ENCODE measurements at places on chromosomes 1 and 21. TPM values are rescaled to one million over a fixed set of nuclear protein-coding genes. Genes with fewer than 3 reads are reported as not detected.

- no peak for DNase-seq
Observed at GRCh38 chr1:115343200-115343737, 5.2 kb upstream of the NGF start.

GRCh38 chr1:162905174-162906158 is 44.5 kb upstream of the CCDC190 start:
- no peak for DNase-seq

- DNase-seq, result no peak
Observed at GRCh38 chr1:183129921-183130690, 56.0 kb upstream of the LAMC2 start.

- DNase-seq, result no peak
Observed at GRCh38 chr1:230379462-230379861, 46.7 kb downstream of the PGBD5 start.

DNA sequence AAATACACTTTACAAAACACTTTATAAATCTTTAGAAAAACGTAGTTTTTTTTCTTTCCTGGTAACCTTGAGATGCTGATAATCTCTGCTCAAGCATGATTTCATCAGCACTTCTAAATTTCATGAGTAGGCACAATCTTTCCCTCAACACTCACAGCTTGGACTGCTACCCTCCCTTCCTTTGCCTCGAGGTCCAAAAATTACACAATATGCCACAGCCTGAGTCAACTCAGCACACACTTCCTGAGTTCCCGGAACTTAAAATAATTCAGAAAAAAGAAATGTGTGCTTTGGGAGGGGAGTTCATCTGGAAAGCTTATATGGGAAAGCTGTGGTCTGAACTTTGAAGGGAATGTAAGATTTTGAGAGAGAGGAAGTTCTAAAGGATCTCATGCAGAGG is 5.9 kb downstream of the CLCA2 start:
- DNase-seq, result peak; percentile 36

DNA sequence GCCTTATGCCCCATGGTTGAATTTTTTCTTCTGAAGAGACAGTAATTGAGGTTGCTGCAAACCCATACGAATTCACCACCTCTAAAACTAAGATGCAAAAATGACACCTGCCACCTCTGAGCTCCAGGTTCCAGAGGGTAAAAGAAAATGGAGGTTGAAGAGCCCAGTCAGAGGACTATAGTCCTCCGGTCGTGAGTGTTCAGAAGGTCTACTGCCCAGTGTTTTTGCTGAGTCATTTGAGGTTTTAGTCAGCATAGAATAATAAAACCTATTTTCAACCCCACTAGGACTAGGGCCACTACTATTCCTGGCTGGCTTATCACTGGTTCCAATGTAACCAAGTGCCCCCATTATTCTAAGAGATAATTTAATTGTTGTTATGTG is 12.9 kb upstream of the SLAMF7 start:
- no peak for DNase-seq

The AMY1C gene
- total RNA-seq, result not detected

The CELA3B gene
- total RNA-seq, result not detected

The TDRD5 gene
- total RNA-seq, result not detected

Measured in left cardiac atrium (tissue), 4 donors.